CD14-positive monocyte (primary cell): ENCODE measurements at places on chromosomes 2 and 18. TPM values are rescaled to one million over a fixed set of nuclear protein-coding genes. Genes with fewer than 3 reads are reported as not detected.

KIF3C gene
- 0.36 and 0.97 TPM in 2 replicates for polyA plus RNA-seq

AKAIN1 gene
- polyA plus RNA-seq, result not detected

ZNF804A gene
- polyA plus RNA-seq, result 0.70 and 0.83 TPM in 2 replicates

ADCYAP1 gene
- polyA plus RNA-seq, result not detected

GALNT1 gene
- 5.4 and 16.8 TPM in 2 replicates for polyA plus RNA-seq

ST8SIA5 gene
- polyA plus RNA-seq, result 0.04 TPM in 1 of 2 replicates, not detected in the other

SERPINB12 gene
- polyA plus RNA-seq, result not detected in 2 replicates

ANO7 gene
- not detected for polyA plus RNA-seq

ALPG gene
- not detected for polyA plus RNA-seq

CRYGC gene
- not detected for polyA plus RNA-seq

IL37 gene
- polyA plus RNA-seq, result not detected in 2 replicates

UGT1A3 gene
- polyA plus RNA-seq, result not detected

PTGR3 gene
- 15.5 TPM for polyA plus RNA-seq

GRCh38 chr18:26425148-26425531 is 123.2 kb downstream of the KCTD1 start:
- H3K36me3 ChIP-seq, result no peaks in the 10 kb centered on the region
- H3K27me3 ChIP-seq, result no peaks in the 10 kb centered on the region
- H3K4me3 ChIP-seq, result no peak overlapping the region
- no peaks in the 10 kb centered on the region for H3K4me1 ChIP-seq
- H3K27ac ChIP-seq, result no peak overlapping the region

DNA sequence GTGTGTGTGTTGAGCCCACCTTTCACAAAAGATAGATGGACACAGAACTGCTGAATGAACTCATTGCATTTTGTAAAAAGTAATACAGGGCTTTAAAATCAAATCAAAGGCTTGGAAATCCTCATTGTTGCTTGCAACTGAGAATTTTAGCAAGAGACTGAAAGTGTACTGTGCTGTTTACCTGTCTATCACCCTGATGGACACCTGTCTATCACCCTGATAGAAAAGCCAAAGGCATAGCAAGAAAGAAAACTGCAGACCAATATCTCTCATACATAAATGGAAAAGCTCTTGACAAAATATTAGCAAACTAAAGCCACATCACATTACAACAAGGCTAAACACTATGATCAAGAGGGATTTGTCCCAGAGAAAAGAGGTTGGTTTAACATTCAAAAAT is 107.5 kb upstream of the TMEM18 start:
- H3K36me3 ChIP-seq, result no peaks in the 10 kb centered on the region
- no peaks in the 10 kb centered on the region for H3K4me1 ChIP-seq
- no peak overlapping the region for H3K27ac ChIP-seq
- DNase-seq, result no peak
- H3K27me3 ChIP-seq, result no peaks in the 10 kb centered on the region
- no peak overlapping the region for H3K4me3 ChIP-seq

DNA sequence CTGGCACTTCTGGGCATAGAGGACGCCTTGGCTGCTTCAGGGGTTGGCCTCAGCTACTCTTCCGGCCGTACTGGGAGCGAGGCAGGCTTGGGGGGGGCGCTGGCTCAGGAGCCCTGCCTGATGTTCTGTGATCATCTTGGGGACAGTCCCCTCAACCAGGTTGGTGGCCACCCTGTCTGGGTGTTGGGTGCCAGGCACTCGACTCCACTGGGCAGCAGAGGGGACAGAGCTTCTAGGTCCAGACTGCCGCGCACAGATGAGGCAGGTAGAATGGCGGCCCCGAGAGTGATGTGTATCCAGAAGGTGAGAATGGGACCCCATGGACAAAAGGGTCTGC is 84.9 kb downstream of the ASB1 start:
- no peaks in the 10 kb centered on the region for H3K4me1 ChIP-seq
- H3K27ac ChIP-seq, result no peak overlapping the region
- H3K27me3 ChIP-seq, result no peaks in the 10 kb centered on the region
- DNase-seq, result no peak
- H3K4me3 ChIP-seq, result no peak overlapping the region

DNA sequence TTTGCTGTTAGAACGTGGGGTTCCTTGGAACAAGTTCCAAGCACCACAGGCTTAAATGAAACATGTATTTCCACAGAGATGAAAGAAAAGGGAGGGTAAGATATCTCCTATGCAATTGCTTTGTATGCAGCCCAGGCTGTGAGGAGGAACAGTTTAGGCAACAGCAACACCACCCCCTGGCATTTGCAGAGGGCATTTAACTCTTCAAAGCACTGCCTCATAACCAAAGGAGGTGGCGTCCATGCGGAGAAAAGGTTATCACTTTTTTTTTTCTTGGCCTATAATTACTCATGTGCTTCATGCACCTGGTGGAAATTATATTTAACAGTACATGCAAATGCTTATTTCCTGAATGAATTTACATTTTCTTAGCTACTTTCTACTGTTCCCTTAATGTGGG is 286.0 kb downstream of the LPIN1 start:
- H3K27ac ChIP-seq, result no peak overlapping the region
- H3K4me1 ChIP-seq, result no peaks in the 10 kb centered on the region
- DNase-seq, result no peak
- no peak overlapping the region for H3K4me3 ChIP-seq

GRCh38 chr2:10410001-10410822 is 37.9 kb downstream of the ODC1 start:
- H3K4me1 ChIP-seq, result peaks cover 64% of the 10 kb centered on the region
- peak overlapping the region; percentile 45 for H3K4me3 ChIP-seq
- peak; percentile 95 for DNase-seq
- peak overlapping the region; percentile 91 for H3K27ac ChIP-seq
- H3K27me3 ChIP-seq, result no peaks in the 10 kb centered on the region
- peaks cover 2% of the 10 kb centered on the region for H3K36me3 ChIP-seq

- H3K4me3 ChIP-seq, result no peak overlapping the region
- DNase-seq, result no peak
- no peaks in the 10 kb centered on the region for H3K4me1 ChIP-seq
- H3K36me3 ChIP-seq, result peaks cover 100% of the 10 kb centered on the region
- H3K27ac ChIP-seq, result no peak overlapping the region
Measured at GRCh38 chr2:152706477-152707021, 10.7 kb downstream of the PRPF40A start.

GRCh38 chr2:207484444-207485391 is 45.0 kb upstream of the CREB1 start:
- H3K27me3 ChIP-seq, result no peaks in the 10 kb centered on the region
- peaks cover 21% of the 10 kb centered on the region for H3K4me1 ChIP-seq
- no peaks in the 10 kb centered on the region for H3K36me3 ChIP-seq
- no peak for DNase-seq

- no peak for DNase-seq
- no peaks in the 10 kb centered on the region for H3K36me3 ChIP-seq
- H3K4me1 ChIP-seq, result no peaks in the 10 kb centered on the region
- peaks cover 6% of the 10 kb centered on the region for H3K27me3 ChIP-seq
- H3K4me3 ChIP-seq, result no peak overlapping the region
- H3K27ac ChIP-seq, result no peak overlapping the region
Measured at GRCh38 chr2:26568076-26568890, 72.9 kb downstream of the CIB4 start.

DNA sequence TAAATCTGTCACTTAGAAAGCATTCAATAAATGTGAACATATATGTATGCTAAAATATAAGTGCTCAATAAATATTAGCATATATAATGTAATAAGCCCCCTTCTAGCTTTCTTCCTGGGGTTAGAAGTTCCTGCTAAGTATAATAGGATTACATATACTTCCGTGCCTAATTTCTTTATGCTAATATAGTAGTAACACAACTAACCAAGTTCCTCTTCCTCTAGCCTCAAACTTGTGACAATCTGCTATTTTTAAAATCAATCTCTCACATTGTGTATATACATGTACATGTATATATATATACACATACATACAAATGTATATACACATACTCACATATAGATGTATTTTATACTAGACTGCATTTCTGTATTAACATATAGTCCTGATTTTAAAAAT is 32.2 kb downstream of the TLK1 start:
- no peak overlapping the region for H3K4me3 ChIP-seq
- no peak for DNase-seq
- H3K27me3 ChIP-seq, result no peaks in the 10 kb centered on the region
- peaks cover 3% of the 10 kb centered on the region for H3K4me1 ChIP-seq
- H3K36me3 ChIP-seq, result no peaks in the 10 kb centered on the region

DNA sequence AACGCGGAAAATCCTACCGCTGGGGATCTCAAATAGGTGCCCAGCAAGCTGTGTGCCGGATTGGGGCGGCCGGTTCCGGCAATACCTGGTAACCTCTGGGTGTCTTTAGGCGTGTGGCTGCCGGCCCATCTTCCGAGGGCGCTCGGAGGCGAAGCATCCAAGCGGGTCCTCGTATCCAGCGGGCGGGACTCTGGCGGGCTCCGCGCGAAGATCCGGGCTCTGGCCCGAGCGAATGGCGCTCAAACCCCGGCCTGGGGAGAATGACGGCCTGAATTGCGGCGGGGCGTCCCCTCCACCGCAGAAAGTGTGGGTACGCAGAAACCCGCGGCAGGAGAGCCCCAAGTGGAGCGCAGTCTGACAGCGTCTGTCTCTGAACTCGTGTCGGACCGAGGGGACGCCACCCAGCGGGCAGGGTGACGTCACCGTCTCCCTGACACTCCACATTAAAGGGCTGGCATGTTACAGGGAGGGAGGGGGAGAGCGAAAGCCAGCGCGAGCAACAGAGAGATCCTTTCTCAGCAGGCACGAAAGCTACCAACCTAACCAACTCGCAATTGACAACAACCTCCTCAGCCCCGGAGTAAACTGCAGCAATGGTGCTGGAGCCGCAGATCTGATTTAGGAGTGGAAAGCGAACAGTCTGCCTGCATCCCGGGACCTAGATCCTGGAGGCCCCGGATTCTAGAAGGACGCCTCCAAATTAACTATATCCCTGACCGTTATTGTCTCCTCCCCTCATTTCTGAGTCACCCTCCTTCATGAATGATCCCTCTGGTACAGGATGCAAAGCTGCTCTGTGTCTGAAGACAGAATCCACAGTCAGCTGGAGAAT is at the start of gene SKOR2:
SKOR2 (minus strand) TSS at position 372 of the 832 bp plus-strand sequence. CDS start 2,477 bp downstream, outside the sequence.
- no peaks in the 10 kb centered on the region for H3K4me1 ChIP-seq
- H3K4me3 ChIP-seq, result no peak within 1 kb of the TSS
- H3K36me3 ChIP-seq, result no peaks in the 10 kb centered on the region
- H3K27me3 ChIP-seq, result peaks cover 74% of the 10 kb centered on the region

- H3K27me3 ChIP-seq, result no peaks in the 10 kb centered on the region
- H3K4me1 ChIP-seq, result peaks cover 48% of the 10 kb centered on the region
- peak; percentile 75 for DNase-seq
- H3K36me3 ChIP-seq, result no peaks in the 10 kb centered on the region
- H3K27ac ChIP-seq, result peak overlapping the region; percentile 21
Measured at GRCh38 chr2:152468899-152469692, 134.1 kb downstream of the FMNL2 start.

DNA sequence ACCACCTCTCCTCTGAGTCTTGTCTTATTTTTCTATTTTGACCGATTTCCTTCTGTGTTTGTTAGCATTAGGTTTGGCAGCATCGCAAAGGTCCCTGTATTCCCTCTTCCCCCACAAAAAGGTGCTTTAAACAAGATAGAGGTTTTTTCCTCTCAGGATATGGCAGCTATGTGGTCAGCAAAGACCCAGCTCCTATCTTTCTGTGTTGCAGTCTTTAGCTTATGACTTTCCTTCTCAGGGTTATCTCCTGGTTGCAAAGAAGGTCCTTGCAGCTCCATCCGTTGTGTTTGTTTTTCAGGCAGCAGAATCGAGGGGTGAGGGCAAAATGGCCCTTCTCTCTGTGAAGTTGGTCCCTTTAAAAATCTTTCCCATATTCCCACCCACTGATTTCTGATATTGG is 38.4 kb downstream of the GALNT1 start:
- H3K27me3 ChIP-seq, result no peaks in the 10 kb centered on the region
- no peak overlapping the region for H3K27ac ChIP-seq
- DNase-seq, result no peak

- DNase-seq, result no peak
- H3K36me3 ChIP-seq, result no peaks in the 10 kb centered on the region
- H3K4me3 ChIP-seq, result no peak overlapping the region
- no peaks in the 10 kb centered on the region for H3K4me1 ChIP-seq
- no peak overlapping the region for H3K27ac ChIP-seq
- H3K27me3 ChIP-seq, result no peaks in the 10 kb centered on the region
Measured at GRCh38 chr2:32863803-32864202, 83.0 kb upstream of the LTBP1 start.
